Bladder microvascular endothelial cell (primary cell): ENCODE measurements at places on chromosomes 12 and 14. TPM values are rescaled to one million over a fixed set of nuclear protein-coding genes. Genes with fewer than 3 reads are reported as not detected.

GAS2L3 gene
- total RNA-seq = 23.3 and 25.3 TPM in 2 replicates

ZNF839 gene
- 7.3 and 7.5 TPM in 2 replicates for total RNA-seq

DCN gene
- total RNA-seq = 0.50 and 0.97 TPM in 2 replicates

KRT4 gene
- not detected in 2 replicates for total RNA-seq

CIDEB gene
- total RNA-seq = 3.7 and 3.8 TPM in 2 replicates

SLCO1C1 gene
- total RNA-seq = not detected in 2 replicates

PTCSC3 gene
- total RNA-seq = not detected in 2 replicates

SIRT4 gene
- total RNA-seq = 1.1 and 1.8 TPM in 2 replicates
